ENCODE measurements at places on chromosomes 3 and 15.
A peak's percentile ranks its signal among the peaks of the same experiment; 100 is the strongest.

GRCh38 chr15:96333131-96334016, 2.9 kb downstream of the NR2F2 start:
- no peak for DNase-seq

GRCh38 chr3:50428007-50428633, 68.8 kb upstream of the TMEM115 start:
- DNase-seq = no peak

GRCh38 chr15:78329625-78330024, 10.5 kb upstream of the CRABP1 start:
- no peak for DNase-seq

- DNase-seq = no peak
These were observed 703 bp upstream of the LSAMP start for GRCh38 chr3:116445990-116446389.

DNA sequence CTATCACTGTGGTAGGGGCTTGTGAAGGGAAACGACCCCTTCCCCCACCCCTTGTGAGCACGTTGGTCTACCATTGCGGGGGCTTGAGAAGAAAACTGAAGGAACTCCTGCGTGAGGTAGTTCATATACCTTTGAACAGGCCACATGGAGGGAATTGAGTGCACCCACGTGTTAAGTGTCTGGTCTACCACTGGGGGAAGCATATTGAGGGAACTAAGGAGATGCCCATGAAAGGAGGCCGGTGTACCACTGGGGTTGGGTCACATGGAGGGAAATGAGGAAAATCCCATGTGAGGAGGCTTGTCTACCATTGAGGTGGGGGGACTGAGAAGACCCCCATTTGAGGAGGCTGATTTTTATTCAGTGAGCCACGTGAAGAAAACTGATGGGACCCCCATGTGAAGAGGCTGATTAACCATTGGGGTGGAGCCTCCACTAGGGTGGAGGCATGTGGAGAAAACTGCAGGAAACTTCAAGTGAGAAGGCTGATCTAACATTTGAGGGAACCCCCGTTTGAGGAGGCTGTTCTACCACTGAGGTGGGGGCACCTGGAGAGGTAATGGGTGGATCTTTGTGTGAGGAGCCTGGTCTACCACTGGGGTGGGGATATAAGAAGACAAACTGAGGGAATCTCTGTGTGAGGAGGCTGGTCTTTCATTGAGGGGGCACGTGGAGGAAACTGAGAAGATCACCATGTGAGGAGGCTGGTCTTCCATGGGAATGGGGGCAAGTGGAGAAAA, 163.2 kb downstream of the FBLN2 start:
- peak; percentile 6 for DNase-seq
